ENCODE measurements at places on chromosomes 6 and 20.

GRCh38 chr6:132995432-132995831 lies 181.1 kb downstream of the RPS12 start:
- no peak for DNase-seq

DNA sequence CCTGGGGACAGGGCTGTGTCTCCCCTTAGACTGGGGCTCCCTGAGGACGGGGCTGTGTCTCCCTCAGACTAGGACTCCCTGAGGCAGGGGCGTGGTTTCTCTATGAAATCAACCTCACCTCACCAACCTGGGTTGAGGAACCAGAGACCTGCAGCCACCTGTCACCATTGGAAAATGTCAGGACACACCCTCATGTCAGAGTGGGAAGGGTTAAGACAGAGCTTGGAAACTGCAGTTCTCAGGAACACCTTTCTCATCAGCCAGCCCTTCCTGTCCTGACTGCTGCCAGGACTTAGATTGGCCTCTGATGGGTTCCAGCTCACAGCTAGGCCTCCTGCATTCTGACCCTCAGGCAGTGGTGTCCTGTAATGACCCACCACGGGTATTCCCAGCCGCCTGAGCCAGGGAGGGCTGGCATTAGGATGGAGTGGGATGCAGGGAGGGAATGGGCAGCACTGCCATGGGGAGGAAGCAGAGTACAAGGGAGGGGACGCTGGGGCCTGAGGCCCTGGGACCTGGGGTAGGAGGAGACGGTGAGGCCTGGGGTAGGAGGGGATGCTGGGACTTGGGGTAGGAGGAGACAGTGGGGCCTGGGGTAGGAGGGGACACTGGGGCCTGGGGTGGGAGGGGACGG lies 76.3 kb downstream of the MRPL14 start:
- DNase-seq: no peak

DNA sequence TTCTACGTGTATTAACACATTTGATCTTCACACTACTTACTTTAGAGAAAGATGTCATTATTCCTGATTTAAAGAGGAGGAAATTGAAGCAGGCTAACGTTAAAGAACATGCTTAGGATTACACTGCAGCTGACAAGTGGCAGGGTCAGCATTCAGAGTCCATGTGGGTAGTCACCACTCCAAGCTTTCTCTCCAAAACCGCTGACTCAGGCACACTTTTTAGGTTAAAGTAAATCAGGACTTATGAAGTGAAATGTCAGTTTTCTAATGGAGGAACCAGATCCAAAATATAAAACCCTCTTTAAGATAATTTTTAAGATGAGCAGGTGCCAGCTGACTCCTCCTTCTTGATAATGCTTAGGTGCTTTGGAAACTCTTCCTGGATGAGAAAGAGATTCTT lies 75.4 kb downstream of the HTR1E start:
- no peak for DNase-seq

- no peak for DNase-seq
Observed at GRCh38 chr20:40997116-40997515, 31.5 kb upstream of the TOP1 start.

DNA sequence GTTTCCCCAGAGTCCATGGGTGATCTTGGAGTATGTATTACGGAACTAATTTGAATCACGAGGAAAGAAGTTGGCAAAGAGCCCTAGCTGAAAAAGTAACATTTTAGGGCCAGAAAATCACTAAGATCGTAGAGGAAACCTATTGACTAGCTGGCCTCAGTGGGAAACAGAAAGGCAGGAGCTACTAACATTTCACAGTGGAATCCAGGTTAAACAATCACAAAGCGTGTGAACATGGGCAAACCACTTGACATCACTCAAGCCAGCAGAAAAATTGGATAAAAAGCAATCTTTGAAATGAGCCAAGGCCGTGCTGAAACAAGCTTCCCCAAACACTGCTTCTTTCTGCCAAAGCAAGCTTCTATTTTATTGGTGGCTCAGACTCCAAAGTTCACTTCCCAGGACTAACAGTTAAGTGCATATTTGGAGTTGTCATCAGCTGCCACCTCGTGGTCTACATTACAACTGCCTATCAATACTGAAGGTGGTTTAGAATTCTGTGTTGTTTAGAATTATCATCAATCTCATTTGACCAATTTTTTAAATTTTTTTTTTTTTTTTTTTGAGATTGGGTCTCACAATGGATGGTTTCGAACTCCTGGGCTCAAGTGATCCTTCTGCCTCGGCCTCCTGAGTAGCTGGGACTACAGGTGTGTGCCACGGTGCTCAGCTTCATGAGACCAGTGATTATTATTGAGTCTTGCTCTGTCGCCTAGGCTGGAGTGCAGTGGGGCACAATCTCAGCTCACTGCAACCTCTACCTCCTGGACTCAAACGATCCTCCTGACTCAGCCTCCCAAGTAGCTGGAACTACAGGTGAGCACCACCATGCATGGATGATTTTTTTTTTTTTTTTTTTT lies 10.6 kb downstream of the RPS10 start:
- no peak for DNase-seq

- no peak for DNase-seq
Observed at GRCh38 chr6:131657222-131657621, 20.1 kb downstream of the ENPP3 start.

- no peak for DNase-seq
Observed at GRCh38 chr20:237489-237888, 10.4 kb downstream of the DEFB129 start.

GRCh38 chr20:62366370-62367135 lies 559 bp downstream of the LAMA5 start:
- DNase-seq: no peak

- no peak for DNase-seq
Observed at GRCh38 chr20:53059848-53060247, 87.7 kb downstream of the TSHZ2 start.

DNA sequence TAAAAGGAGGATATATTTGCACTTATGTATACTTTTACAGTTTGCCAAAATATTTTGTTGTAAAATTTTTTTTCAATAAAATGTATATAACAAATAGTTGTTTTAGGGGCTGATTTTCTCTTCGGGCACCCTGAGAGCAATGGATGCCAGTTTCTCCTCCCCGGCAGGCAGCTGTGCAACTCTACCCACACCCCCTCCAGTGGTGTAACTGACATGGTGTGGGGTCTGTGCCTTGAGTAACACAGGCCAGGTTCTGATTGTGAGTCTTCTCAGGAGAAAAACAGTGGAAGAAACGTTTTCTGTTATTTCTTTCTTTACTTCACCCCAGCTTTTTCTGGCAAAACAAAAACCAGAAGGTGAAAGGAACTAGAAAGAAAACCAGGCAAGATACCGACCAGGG lies 6.1 kb downstream of the FOXF2 start:
- no peak for DNase-seq

- DNase-seq: no peak
Observed at GRCh38 chr6:108723594-108723993, 124.6 kb upstream of the ARMC2 start.

GRCh38 chr20:19646963-19647362 lies 111.1 kb upstream of the RIN2 start:
- DNase-seq: no peak

DNA sequence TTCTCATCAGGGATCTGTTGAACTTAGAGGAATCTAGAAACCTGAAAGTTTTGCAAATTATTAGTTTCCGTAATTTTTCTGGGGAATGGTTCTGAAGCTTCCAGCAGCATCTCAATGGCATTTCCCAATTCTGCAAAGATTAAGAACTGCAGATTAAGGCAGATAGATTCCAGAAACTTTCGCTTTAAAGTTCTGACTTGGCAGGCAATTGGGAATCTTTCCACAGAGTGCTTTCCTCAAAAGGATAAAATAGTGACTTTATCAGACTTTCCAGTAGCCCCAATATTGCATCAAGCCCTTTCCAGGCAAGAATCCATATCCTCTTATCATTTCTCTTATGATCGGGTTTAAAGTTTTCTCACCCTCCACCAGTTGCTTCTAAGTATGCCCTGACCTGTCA lies 261.1 kb downstream of the FNDC1 start:
- no peak for DNase-seq

GRCh38 chr6:24458941-24459340 lies 30.4 kb downstream of the GPLD1 start:
- DNase-seq: no peak

All from activated naive CD4-positive, alpha-beta T cell (primary cell).